ENCODE measurements at places on chromosomes 2 and 18. TPM values are rescaled to one million over a fixed set of nuclear protein-coding genes. Genes with fewer than 3 reads are reported as not detected.
A peak's percentile ranks its signal among the peaks of the same experiment; 100 is the strongest.

DNA sequence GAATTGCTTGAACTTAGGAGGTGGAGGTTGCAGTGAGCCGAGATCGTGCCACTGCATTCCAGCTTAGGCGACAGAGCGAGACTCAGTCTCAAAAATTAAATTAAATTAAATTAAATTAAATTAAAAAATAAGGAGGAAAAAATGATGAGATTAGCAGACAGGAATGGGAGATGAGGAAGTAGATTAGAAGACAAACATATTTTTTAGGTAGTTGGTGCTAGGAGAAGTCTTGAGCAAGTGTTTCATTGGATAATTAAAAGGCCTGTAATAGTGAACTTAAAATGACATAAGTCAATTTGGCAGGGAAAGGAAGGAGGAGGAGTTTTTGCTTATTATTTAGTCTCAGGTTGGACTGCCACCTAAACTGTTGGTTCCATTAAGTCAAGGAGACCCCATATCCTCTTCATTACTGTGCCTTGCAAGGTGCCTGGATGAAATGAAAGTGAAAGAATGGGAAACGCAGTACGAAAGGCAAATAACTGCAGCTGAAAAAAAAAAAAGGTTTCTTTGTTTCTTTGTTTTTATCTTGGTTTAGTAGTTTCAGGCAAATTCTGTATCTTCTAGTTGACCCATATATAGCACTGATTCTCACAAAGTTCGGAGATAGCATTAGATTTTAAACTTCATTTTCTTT is 162.0 kb downstream of the SLC8A1 start:
- H3K4me1 ChIP-seq: no peaks in the 10 kb centered on the region
- no peak overlapping the region for H3K4me3 ChIP-seq
- no peak for DNase-seq
- no peak overlapping the region for H3K27ac ChIP-seq

C2orf78 gene
- not detected for total RNA-seq

GRCh38 chr2:46120792-46121555 is 176.2 kb upstream of the EPAS1 start:
- H3K36me3 ChIP-seq: no peaks in the 10 kb centered on the region
- peaks cover 12% of the 10 kb centered on the region for H3K4me1 ChIP-seq
- no peaks in the 10 kb centered on the region for H3K27me3 ChIP-seq
- no peak overlapping the region for H3K4me3 ChIP-seq
- DNase-seq: peak; percentile 83

GRCh38 chr2:237235383-237236095 is 149.8 kb downstream of the COPS8 start:
- no peak overlapping the region for H3K4me3 ChIP-seq
- no peaks in the 10 kb centered on the region for H3K27me3 ChIP-seq
- H3K36me3 ChIP-seq: no peaks in the 10 kb centered on the region
- peak; percentile 31 for DNase-seq
- H3K27ac ChIP-seq: peak overlapping the region; percentile 20
- H3K4me1 ChIP-seq: no peaks in the 10 kb centered on the region

DNA sequence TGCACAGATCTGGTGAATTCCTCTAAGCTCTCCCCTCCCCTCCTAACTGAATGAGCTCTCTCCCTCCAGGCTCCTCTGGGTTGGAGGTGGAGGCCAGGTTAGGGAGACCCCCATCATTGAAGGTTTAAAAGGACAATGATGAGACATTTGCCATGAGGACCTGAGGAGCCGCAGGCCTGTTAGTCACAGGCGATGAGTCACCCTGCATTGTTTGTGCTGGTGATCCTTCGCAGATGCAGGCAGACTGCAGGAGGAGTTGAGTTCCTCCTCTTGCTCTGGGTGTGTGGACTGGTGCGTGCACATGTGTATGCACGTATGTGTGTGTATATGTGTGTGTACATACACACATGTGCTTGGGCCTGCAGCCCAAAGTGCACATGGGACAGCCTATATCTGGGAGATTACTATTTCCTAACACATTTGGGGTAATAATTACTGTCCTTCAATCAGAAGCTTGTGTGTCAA is 42.0 kb downstream of the MCFD2 start:
- peaks cover 7% of the 10 kb centered on the region for H3K4me1 ChIP-seq
- H3K36me3 ChIP-seq: no peaks in the 10 kb centered on the region
- H3K27me3 ChIP-seq: no peaks in the 10 kb centered on the region
- H3K27ac ChIP-seq: peak overlapping the region; percentile 67
- H3K4me3 ChIP-seq: no peak overlapping the region
- peak; percentile 73 for DNase-seq

GRCh38 chr2:216082117-216082711 is 495 bp downstream of the TMEM169 start:
- H3K27ac ChIP-seq: peak overlapping the region; percentile 55
- H3K36me3 ChIP-seq: no peaks in the 10 kb centered on the region
- H3K4me3 ChIP-seq: peak overlapping the region; percentile 57

DNA sequence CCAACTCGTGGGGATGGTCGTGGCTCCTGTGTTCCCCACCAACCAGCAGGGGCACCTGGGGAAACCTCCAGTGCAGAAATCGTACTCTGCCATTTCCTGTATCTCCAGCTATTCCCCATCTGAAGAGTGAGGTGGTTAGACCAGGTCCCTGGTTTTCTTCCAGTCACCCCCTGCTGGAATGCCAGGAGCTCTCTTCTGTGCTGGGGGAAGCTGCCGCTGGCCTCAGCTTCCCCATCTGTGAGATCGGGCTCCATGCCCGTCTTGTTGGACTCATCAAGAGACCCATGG is 119.7 kb downstream of the INHBB start:
- H3K36me3 ChIP-seq: no peaks in the 10 kb centered on the region
- DNase-seq: no peak
- H3K27me3 ChIP-seq: peaks cover 5% of the 10 kb centered on the region
- peaks cover 2% of the 10 kb centered on the region for H3K4me1 ChIP-seq

- no peaks in the 10 kb centered on the region for H3K36me3 ChIP-seq
- no peak overlapping the region for H3K27ac ChIP-seq
- DNase-seq: no peak
- no peaks in the 10 kb centered on the region for H3K27me3 ChIP-seq
Observed at GRCh38 chr2:44186810-44187209, 18.1 kb downstream of the PPM1B start.

LINC00305 gene
- not detected for total RNA-seq

- H3K4me3 ChIP-seq: no peak overlapping the region
- no peaks in the 10 kb centered on the region for H3K27me3 ChIP-seq
- H3K36me3 ChIP-seq: no peaks in the 10 kb centered on the region
- no peak for DNase-seq
- no peaks in the 10 kb centered on the region for H3K4me1 ChIP-seq
- no peak overlapping the region for H3K27ac ChIP-seq
Observed at GRCh38 chr2:155060896-155061295, 362.4 kb downstream of the KCNJ3 start.

DNA sequence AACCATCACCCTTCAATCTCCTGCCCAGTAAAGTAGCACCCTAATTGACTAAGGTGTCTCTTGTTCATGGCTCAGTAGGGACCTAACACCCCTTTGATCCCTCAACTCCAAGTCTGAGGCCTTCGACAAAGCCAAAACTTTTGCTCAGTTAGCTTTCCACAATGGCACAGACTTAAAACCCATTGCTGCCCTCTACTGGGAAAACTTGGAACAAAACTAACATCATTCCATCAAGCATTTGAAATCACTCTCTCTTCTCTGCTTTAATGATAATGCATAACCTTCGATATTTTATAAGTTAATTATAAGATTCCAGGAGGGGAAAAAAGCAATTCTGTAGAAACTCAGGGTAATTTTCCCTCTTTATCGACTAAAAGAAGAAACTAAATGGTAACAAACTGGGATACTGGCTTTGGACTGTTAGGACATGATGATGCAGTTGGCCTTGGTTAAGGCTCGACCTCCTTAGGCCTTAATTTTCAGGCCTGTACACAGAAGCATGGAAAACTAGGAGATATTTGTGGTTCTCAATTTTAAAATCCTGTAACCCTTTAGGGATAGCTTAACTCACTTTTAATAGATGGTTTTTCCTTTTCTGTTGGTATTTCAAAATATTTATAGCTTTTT is 127.8 kb downstream of the STK39 start:
- no peaks in the 10 kb centered on the region for H3K27me3 ChIP-seq
- peaks cover 10% of the 10 kb centered on the region for H3K4me1 ChIP-seq
- no peaks in the 10 kb centered on the region for H3K36me3 ChIP-seq
- H3K27ac ChIP-seq: no peak overlapping the region
- no peak for DNase-seq

DNA sequence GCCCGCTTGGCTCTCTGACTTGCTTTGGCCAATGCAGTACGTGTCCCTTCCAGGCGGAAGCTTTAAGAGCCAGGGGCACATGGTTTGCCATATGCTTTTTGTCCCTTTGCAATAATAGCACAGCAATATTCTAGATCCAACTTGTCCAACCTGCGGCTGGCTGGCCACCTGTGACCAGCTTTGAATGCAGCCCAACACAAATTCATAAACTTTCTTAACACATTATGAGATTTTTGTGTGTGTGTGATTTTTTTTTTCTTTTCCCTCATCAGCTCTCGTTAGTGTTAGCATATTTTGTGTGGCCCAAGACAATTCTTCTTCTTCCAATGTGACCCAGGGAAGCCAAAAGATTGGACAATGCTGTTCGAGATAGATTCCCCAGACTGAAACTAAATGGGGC is 119.3 kb upstream of the SIX3 start:
- no peak overlapping the region for H3K4me3 ChIP-seq
- no peak overlapping the region for H3K27ac ChIP-seq
- DNase-seq: no peak
- no peaks in the 10 kb centered on the region for H3K36me3 ChIP-seq
- H3K27me3 ChIP-seq: no peaks in the 10 kb centered on the region

DNA sequence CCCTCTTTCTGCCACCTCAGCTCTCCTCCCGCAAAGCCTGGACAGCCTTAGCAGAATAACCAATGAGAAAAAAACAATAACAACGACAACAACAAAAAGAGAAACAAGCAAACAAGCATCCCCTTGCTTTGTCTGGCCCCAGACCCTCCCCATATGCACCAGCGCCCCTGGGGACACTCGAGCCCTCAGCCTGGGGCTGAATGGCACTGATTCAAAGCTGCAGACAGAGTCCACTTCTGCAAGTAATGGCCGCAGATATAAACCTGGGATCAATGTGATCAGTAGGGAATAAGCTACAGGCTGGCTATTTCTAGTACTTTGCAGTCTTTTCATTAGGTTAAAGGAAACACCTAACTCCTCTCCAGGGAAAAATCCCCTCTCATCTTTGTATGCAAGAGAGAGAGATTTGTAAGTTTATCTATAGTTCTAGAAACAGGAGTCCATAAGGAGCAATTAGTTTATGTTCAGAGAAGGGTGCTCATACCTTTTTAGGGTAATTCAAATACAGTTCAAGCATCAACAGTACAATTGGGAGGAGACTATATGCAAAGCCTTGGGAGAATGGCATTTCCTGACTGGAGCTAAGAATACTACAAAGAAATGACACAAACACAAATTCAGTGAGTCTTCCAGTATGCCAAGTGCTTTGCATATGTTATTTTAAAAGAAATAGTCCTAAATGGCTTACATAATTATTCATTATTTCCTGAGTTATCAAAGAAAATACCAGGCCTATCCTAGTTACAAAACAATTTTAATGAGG is 122.3 kb upstream of the DDX18 start:
- no peak overlapping the region for H3K27ac ChIP-seq
- no peak overlapping the region for H3K4me3 ChIP-seq
- H3K4me1 ChIP-seq: no peaks in the 10 kb centered on the region
- H3K27me3 ChIP-seq: no peaks in the 10 kb centered on the region
- DNase-seq: no peak
- no peaks in the 10 kb centered on the region for H3K36me3 ChIP-seq

KATNAL2 gene
- 4.4 TPM for total RNA-seq

DNA sequence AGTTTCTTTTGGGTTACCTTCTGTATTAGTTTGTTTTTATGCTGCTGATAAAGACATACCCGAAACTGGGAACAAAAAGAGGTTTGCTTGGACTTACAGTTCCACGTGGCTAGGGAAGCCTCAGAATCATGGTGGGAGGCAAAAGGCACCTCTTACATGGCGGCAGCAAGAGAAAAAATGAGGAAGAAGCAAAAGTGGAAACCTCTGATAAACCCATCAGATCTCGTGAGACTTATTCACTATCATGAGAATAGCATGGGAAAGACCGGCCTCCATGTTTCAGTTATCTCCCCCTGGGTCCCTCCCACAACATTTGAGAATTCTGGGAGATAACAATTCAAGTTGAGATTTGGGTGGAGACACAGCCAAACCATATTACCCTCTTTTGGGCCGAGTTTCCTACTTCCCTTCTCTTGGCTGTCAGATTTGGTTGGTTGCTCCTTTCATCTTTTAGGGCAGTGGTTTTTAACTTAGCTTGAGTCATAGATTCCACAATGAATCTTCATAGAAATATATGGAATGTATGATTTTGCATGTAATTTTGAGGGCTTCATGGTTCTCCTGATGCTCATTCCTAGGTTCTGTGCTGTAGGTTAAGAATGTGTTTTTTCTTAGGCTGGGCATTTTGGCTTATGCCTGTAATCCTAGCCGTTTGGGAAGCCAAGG is 44.2 kb downstream of the CEP192 start:
- no peaks in the 10 kb centered on the region for H3K36me3 ChIP-seq
- H3K4me1 ChIP-seq: no peaks in the 10 kb centered on the region
- H3K27me3 ChIP-seq: no peaks in the 10 kb centered on the region
- no peak overlapping the region for H3K27ac ChIP-seq
- no peak for DNase-seq

FOXD4L1 gene
- not detected for total RNA-seq

ITGB6 gene
- total RNA-seq: 28.8 TPM

- no peaks in the 10 kb centered on the region for H3K27me3 ChIP-seq
- peaks cover 6% of the 10 kb centered on the region for H3K4me1 ChIP-seq
Observed at GRCh38 chr18:9483526-9483925, 8.2 kb downstream of the RALBP1 start.

GRCh38 chr2:221563270-221563985 is 8.7 kb downstream of the EPHA4 start:
- H3K27ac ChIP-seq: no peak overlapping the region
- no peak for DNase-seq
- no peak overlapping the region for H3K4me3 ChIP-seq
- no peaks in the 10 kb centered on the region for H3K4me1 ChIP-seq
- H3K27me3 ChIP-seq: no peaks in the 10 kb centered on the region
- no peaks in the 10 kb centered on the region for H3K36me3 ChIP-seq

CNDP1 gene
- total RNA-seq: not detected

GRCh38 chr2:164479460-164479859 is 141.8 kb downstream of the GRB14 start:
- H3K4me3 ChIP-seq: no peak overlapping the region
- no peak overlapping the region for H3K27ac ChIP-seq
- no peaks in the 10 kb centered on the region for H3K27me3 ChIP-seq
- no peaks in the 10 kb centered on the region for H3K36me3 ChIP-seq
- DNase-seq: no peak

DNA sequence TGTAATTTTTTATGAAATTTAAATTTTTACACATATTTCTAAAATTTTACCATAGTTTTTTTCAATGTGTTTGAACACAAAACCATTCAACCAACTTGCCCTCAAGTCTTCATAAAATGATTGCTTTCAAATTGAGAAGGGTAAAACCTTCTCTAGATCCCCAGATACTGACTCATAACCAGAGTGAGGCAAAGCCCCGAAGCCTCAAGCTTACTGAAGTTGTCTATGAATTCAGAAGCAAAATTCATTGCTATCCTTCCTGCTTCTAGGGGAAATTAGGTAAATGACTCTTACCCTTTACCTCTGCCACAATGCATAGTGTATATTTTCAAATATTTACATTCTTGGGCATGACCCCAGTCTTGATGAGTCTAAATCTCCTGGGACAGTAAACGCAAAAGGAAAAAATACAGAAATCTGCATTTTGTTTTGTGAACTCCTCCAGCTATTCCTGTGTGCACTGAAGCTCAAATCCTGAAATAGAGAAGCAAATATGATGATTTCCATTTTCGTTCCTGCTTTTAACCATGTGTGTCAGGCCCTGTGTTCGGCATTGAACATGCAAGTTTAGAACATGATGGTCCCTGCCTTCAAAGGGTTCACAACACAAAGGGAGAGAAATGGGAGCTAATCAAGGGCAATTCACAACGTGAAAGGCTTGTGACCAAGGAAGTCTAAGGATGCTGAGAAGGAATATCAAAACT is 246.3 kb downstream of the SUCLG1 start:
- no peak for DNase-seq
- no peaks in the 10 kb centered on the region for H3K36me3 ChIP-seq

Data from transverse colon (tissue), 4 donors.